ENCODE measurements at places on chromosomes 11 and 22.

- no peak for DNase-seq
These were observed 684.4 kb downstream of the NTM start for GRCh38 chr11:132054822-132055221.

- DNase-seq, result no peak
These were observed 36.3 kb upstream of the JAM3 start for GRCh38 chr11:134032501-134033091.

DNA sequence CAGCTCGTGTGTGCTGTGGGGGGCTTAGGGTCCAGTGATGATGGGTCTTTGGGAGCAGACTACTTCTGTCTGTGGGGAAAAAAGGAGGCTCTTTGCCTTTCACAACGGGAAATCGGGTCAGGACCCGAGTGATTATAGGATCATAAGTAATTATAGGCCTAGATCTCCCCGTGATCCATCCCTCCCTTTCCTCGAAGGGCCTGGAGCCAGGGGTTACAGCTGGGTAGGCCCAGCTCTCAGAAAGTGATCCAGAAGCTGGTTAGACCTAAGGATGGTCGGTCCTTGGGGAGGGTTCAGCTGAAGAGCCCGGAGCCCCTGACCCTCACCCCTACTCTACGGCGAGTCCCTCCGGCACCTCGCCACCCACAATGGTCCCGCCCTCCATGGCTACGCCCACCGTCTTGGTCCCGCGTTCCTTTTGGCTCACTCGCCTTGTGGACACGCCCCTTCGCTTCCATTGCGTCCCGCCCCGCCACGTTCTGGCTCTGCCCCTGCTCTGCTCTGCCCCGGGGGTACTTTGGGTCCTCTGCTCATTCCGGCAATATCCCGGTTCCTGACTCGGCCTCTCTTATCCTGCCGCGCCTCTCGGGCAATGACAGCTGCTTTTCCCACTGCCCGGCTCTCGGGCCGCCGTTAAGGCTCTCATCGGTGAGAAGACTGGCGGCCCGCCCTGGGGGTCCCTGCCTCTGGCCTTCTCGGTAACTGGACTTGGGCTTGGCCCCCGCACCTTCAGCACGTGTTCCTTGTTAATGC, 5.0 kb downstream of the IGSF22 start:
- DNase-seq, result peak; percentile 69

DNA sequence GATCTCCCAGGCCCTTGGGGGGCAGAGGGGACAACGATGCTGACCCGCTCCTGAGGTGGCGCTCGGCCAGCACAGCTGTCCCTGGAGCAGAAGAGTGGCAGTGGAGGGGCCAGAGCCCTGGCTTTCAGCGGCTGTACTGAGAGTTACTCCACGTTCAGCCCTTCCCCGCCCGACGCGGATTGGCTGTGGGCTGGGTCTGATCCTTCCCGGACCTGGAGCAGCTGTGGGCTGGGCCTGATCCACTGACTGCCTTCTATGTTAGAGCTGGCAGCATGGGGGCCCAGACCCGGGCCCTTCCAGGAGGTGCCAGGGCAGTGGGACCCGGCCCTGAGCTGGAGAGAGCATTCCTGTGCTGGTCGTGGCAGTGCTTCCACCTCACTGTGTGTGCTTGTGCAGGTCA, 27.8 kb downstream of the YWHAH start:
- DNase-seq, result no peak

GRCh38 chr11:69310934-69311766, 17.2 kb downstream of the MYEOV start:
- DNase-seq, result no peak

- no peak for DNase-seq
These were observed 43.7 kb downstream of the PC start for GRCh38 chr11:66914505-66914904.

- no peak for DNase-seq
These were observed 22.9 kb upstream of the SLC22A12 start for GRCh38 chr11:64568041-64568571.

DNA sequence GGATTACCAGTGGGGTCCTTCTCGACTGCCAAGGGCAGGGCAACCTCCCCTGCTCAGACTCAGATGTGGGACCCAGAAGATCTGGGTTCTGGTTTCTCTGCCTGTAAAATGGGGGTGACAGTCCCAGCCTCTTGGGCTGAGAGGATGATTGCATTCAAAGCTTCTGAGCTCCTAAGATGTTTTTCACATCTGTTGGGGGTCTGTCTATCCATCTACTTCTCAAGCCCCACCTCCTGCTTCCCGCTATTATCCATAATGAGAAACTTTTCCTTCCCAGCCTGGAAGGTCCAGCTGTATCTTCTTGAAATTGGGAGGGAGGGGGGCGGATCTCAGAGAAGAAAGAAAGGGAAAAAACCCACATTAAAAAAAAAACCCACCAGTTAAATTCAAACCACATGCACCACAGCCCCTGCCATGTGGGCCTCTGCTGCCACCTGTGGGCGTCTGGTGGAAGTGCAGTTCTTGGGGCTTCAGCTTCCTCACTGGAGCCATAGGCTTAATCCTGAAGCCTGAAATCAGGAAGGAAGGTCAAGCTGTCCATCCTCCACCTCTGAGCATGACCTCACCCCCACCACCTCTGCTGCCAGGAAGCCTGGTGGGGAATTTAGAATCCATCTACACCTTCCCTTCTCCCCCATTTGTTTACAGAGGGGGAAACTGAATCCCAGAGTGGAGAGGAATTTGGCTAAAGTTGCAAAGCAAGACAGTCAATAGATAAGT, 27.3 kb downstream of the ARHGEF17 start:
- DNase-seq, result peak; percentile 86

GRCh38 chr11:128283451-128283850, 303.9 kb downstream of the ETS1 start:
- no peak for DNase-seq

GRCh38 chr11:59302991-59303390, 55.7 kb upstream of the OR5AN1 start:
- DNase-seq, result no peak

DNA sequence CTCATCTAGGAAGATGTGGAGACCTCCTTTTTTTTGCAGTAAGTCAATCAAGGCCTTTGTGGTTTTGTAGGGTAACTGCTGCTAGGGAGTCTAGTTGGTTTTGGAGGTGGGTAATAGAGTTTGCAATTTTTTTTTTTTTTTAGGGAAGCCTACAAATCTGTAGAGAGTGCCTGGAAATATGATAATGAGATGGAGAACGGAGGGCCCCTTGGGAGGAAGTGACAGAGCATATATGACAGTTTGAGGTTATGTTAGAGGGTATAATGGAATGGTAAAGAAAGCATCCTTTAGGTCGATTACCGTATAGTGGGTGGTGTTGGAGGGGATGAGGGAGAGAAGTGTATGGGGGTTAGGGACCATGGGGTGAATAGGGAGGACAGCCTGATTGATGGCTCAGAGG, 98.3 kb downstream of the ELP4 start:
- DNase-seq, result no peak

- DNase-seq, result no peak
These were observed 11.4 kb downstream of the TUBA8 start for GRCh38 chr22:18121954-18122554.

GRCh38 chr11:63489879-63490278, 1.1 kb downstream of the PLAAT5 start:
- DNase-seq, result peak; percentile 74

DNA sequence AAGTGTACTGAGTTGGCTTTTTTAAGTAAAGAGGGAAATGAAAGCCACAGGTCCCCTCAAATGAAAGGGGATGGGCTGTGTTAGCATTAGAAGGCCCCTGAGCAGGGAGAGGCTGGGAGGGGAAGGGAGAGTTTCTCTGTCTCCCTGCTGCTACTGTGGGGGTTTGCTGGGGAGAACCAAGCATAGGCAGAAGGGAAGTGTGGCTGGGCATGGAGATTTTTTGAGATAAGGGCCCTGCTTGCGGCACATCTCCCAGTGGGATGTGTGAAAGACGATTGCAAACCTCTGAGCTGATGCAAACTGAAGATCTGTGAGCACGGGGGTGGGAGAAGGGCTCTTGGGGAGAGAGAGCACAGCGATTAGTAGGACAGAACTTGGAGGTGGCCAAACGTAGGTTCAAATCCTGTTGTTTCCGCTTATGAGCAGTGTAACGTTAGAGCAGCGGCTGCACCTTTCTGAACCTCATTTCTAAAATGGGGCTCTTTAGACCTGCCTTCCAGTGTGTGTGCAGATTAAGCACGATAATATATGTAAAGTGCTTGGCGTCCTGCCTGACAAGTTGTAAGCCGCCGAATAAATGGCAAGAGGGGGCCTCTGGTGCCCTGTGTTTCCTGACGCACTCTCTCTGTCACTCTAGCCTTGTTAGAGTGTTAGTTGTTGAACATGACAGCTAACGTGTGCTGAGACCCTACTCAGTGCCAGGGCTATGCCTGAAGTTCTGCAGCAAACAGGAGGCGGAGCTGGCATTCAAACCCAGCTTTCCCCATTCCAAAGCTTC, 122.3 kb downstream of the GRIK4 start:
- no peak for DNase-seq

DNA sequence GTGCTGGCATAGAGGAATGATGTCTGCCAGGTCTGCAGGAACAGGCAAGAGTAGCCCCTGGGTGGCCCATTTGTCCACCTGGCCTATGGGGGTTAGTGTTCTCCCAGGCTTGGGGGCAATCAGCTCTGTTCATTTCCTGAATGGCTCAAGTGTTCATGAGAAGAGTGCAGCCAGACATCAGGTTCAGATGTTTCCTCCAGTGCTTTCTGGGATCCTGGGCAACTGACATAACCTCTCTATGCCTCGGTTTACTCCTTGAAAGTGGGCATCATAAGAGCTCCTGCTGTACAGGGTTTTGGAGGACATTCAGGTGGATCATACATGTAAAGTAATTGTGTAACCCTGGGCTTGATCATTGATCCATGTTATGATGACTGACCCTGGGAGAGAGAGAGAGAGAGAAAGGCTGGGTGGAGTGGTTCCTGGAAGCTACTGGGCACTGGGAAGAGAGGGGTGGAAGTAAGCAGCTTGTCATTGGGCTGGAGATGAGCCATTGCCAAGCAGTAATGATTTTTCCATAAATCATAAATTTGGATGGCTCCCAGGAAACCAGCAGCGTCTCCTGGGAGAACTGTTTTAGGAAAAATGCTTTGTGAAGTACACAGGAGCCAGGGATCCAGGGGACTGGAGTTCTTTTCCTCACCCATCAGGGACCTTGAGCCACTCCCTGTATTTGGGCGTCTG, 30.2 kb upstream of the ACCSL start:
- DNase-seq, result no peak

GRCh38 chr22:18980829-18981228, 44.7 kb upstream of the PRODH start:
- no peak for DNase-seq

Data from body of pancreas (tissue), 4 donors.